Type B pancreatic cell (in vitro differentiated cells): ENCODE measurements at places on chromosomes 7 and 10. TPM values are rescaled to one million over a fixed set of nuclear protein-coding genes. Genes with fewer than 3 reads are reported as not detected.

The TDRD1 gene
- not detected in 2 replicates for total RNA-seq

The TUBB8 gene
- 0.29 and 0.46 TPM in 2 replicates for total RNA-seq

DNA sequence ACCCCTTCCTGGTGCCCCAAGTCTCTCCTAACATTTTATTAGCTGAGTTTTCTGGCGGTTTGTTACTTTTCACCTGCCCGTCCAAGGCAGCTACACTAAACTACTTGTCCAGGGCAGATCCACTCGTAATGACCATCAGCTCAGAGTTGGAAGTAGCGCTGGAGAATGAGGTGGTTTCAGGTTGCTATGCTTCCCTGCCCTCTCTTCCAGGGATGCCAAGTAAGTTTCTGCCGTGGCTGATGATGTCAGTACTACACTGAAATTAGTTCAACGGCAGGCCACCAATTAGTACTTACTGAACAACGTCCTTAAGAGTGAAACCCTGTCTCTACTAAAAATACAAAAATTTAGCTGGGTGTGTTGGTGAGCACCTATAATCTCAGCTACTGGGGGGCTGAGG is 55.2 kb downstream of the DIP2C start:
- DNase-seq, result no peak

GRCh38 chr10:103197174-103197573 is 4.1 kb upstream of the NT5C2 start:
- DNase-seq, result no peak

The SPDYE5 gene
- not detected in 2 replicates for total RNA-seq

The CELF2 gene
- total RNA-seq, result 11.6 and 14.4 TPM in 2 replicates

- no peak for DNase-seq
Observed at GRCh38 chr7:105298439-105298894, 90.3 kb downstream of the SRPK2 start.

DNA sequence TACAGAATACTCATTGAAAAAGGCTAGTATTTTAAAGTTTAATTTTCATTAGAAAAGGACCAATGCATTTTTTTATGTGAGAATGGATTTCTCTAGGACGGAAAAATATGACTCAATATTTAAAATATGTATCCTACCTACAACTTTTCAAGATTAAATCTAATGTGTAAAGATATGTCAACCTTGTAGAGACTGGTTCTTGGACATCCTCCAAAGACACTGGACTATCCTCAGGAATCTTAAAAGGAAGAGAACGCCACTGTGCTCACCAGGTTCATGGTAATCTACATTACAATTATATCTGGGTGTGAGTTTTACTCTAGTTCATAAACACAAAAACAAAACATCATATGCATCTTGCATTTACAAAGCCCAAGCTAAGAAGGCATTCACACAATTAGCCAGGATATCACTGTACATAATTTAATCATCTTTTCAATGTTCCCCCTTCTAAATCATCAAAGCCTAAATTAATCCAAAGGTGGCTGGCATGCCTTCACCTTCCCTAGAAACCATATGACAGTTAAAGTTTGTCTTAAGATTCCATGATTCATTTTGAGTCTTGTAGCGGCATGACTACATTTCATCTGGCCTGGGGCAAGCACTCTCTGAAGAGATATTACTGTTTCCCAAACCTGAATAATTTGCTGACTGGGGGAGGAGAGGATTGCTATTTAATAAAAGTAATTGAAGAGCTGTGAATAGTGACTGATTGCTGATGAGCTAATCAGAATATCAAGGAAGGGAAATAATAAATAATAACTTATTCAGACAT is 12.0 kb downstream of the SGCE start:
- DNase-seq, result no peak

DNA sequence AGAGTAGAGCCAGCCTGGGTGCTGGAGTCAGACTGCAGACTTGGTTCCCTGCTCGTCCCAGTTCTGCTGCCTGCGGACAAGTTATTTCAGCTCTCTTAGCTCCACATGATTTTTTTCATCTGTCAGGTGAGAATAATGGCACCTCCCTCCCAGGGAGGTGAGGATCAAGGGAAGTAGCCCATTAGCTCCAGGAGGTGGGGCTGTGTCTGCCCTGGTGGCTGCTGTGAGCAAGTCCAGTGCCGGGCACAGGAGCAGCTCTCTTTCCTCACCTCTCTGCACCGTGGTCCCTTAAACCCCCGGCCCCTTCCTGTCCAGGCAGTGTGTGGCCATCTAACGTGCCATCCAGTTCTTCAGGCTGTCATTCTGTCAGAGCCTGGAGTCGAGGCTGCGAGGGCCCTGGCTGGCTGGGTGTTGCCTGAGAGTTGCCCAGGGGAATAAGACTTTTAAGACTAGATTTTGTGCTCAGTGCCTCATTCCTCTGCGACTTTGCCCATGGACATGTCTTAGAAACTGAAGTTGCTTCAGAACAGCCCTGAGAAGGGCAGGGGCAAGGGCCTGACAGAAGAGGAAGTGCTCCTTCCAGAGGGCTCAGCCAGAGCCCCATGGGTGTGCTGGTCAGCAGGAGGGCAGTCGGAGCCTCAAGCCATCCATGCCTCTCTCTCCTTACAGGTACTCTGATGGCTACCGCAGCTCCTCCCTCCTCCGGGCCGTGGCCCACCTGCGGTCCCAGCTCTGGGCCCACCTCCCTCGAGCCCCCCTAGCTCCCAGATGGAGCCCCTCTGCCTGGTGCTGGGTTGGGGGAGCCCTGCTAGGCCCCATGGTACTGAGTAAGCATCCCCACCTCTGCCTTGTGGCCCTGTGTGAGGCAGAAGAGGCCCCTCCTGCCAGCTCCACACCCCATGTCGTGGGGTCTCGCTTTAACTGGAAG is 5.0 kb downstream of the ABCB8 start:
- DNase-seq, result no peak

DNA sequence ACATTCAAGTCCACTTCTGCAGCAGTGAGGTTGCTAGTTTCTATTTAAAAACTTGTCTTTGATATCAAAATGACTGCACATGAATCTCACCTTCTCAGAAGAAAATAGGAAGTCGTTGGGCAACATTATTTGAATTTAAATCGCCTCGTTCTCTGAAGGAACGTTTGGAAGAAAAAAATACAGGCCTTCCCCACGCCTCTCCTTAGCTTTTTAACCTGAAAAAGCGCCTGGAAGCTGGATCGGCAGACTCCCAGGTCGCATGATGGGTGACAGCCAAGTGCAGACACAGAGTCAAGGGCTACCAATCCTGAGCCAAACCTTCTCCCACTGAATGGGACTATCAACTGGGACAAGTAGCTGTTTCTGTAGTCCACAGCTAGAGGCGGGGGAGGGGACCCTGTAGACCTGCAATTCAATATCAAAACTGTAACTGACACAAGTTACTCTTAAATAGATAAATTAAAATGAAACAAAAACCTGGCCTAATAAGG is 2.2 kb downstream of the FAM53B start:
- DNase-seq, result no peak

The GHRHR gene
- total RNA-seq, result not detected in 2 replicates

The DMBT1 gene
- 4.1 and 6.5 TPM in 2 replicates for total RNA-seq

The ZNF394 gene
- 24.3 and 31.8 TPM in 2 replicates for total RNA-seq

DNA sequence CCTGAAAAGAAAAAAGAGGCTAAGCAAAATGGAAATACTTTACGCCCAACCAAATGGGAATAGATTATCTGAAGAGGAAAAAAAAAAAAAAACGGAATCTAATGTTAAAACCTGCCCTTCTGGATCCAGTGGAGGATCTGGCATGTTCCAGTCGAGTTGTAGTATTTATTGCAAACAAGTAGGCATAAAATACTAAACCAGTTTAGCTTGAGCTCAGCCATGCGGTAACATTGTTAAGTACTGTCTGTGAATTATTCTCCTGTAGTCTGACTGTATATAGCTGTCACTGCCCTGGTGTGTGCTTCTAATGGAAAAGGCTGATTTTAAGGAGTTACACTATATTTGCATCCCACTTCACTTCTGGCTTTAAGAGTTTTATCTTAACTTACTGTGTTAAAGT is 40.3 kb downstream of the CELF2 start:
- DNase-seq, result no peak
